Activated T-cell treated with anti-CD3 and anti-CD28 coated beads for 48 hours (primary cell): ENCODE measurements at places on chromosomes 1 and 21.

- DNase-seq = no peak
Observed at GRCh38 chr1:161994175-161994668, 29.4 kb downstream of the OLFML2B start.

GRCh38 chr1:61042466-61043009 is 39.8 kb upstream of the NFIA start:
- no peak for DNase-seq

DNA sequence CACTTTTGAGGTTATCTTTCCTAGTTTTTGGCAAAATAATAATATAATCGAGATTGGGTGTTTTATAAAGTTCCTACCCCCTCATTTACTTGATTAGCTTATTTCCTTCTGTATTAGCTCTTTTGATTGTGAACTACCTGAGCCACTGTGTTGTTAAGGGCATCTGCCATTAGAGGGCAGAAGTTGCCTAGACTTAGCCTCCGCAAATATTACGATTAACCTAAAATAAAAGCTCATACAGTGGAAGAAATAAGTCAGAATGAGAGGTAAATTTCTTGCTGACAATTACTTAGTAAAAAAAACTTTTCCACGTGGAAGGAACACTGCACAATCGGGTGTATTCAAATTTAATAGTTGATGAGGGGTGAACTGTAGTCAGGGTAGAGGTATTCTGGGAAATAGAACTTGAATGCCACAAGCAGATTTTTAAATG is 2.3 kb downstream of the H3-3A start:
- no peak for DNase-seq

DNA sequence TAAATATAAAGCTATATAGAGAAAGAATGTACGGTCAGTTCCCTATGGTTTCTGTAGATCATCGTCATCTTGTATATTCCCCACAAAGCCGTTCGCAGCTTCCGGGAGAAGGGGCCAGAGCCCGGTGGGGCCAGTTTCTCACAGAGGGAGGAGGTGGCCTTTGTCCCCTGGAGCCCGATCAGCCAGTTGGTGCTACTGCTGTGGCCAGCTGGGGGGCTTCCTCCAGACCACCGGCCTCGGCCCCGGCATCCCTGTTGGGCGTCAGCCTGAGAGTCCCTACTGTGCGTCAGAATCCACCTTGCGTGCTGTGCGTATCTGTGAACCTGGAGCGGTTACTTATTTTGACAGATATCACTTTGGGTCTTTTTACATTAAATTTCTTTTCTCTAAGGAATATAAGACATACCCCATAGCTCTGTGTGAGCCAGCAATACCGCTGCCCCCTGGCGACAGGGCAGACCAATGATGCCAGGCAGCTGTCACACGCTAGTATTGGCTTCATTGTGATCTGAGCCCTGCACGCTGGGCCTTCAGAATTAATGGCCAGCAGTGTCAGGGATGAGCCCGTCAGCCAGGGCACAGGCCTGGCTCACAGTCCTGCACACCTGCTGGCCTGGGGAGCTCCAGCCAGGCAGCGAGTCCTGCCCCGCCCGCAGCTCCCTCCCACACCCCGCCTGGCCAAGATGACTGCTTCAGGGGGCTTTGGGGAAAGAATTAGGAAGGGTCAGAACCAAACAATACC is 145.9 kb downstream of the PGBD5 start:
- no peak for DNase-seq

DNA sequence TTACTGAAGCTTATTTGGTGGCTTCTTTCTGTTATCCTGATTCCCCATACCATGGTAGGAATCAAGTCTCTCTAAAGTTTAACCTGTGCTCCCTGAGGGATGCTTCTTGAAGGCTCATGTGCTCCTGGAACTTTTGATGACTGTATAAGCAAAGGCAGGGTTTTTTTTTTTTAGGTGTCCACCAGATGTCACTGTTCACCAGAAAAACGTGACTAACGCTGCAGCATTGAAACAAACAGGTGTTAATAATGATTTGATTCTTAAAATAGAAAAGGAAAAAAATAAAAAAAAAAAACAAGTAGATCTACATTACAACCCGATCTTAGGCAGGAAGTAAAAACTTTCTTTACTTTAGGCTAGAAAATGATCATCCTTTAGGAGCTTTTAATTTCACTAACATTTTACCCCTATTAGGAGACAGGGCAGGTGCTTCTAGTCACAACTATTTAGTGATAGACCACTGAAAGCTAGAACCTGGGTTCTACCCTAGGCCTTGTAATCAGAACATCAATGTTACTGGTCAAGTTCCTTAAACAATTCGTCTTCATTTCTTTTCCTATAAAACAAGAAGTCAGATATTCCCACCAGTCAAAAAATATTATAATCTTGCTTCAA is 223.0 kb downstream of the PLA2G4A start:
- DNase-seq = no peak
